ENCODE measurements at places on chromosomes 5 and 9.
A peak's percentile ranks its signal among the peaks of the same experiment; 100 is the strongest.

DNA sequence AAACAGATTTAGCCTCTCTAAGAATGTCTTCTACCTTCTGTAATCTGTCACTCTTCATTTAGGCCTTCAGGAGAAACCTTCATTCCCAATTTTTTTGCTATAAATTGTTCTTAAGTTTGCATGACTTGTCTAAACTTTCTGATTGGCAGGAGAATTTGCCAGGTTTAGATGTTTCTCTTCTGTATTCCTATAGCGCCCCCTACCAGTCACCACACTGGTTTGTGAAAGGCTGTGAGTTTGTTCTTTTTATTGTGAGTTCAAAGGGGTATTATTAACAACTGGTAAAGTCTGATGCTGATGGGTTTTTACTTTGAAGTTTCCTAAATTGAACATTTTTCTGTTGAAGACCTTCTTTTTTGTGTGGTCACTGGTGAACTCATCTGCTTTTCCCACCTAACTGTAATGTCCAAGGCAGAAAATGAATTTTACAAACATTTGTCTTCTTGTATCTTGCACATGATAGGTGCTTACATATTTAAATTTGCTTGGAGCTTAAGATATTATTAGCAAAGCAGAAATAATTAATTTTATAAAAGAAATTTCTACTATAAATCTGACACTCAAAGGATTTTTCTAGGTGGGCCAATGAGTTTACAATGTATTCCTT lies 18.4 kb upstream of the F2RL2 start:
- DNase-seq, result peak; percentile 32

DNA sequence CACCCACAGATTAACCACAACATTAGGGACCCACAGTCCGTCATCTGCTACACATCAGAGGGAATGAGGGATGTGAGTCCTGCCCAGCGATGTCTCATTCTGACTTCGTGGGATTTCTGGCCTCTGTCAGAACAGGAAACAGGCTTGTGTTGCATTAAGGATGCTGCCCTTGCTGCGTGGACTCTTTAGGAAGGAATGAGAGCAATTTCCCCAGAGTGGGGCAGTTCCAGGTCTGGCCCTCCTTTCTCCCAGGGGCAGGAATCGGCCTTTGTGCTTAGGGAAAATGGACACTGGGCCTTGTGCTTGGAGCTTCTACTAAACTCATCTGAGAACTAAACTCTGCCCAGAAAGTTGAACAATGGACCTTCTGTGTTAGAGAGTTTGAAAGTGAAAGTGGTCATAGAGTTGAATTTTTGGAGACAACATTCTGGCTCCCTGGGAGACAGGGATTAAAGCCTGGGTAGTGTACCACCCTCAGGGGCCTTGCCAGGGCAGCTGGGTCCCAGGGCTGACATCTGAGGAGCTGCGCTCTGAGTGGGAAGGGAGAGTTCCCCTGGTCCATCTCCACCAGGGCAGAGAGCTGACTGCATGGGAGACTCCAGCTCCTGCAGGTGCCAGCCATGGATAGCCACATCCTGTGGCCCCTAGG lies 37.8 kb upstream of the S1PR3 start:
- DNase-seq, result no peak

GRCh38 chr9:21413624-21414023 lies 4.7 kb downstream of the IFNA8 start:
- DNase-seq, result no peak

DNA sequence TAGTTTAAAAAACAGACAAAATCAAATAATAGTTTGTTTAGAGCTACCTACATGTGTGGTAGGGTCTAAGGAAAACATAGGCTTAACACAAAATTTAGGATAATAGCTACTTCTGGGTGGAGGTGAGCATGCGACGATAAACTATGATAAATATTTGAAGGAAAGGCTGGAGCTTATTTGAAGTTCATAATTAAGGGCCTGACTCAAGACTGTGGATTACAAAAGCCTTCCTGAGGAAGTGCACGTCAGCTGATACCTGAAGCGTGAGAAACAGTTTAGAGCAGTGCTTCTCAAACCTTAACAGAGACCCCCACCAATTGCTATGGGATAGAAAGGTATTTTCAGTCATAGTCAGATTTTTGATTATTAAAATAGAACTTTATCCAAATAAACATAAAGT lies 20.4 kb upstream of the UBLCP1 start:
- DNase-seq, result no peak

GRCh38 chr5:160092960-160093707 lies 26.1 kb downstream of the PWWP2A start:
- no peak for DNase-seq

- DNase-seq, result no peak
Observed at GRCh38 chr9:100408546-100409175, 18.3 kb upstream of the MSANTD3 start.

GRCh38 chr5:380701-381309 lies 59.3 kb downstream of the AHRR start:
- no peak for DNase-seq
